K562 (cell line): ENCODE measurements at places on chromosomes 12 and 14. TPM values are rescaled to one million over a fixed set of nuclear protein-coding genes. Genes with fewer than 3 reads are reported as not detected.

A2M gene
- total RNA-seq: 2.3 and 3.0 TPM in 2 replicates

C12orf50 gene
- not detected in 2 replicates for total RNA-seq

POTEM gene
- not detected in 2 replicates for total RNA-seq

SIX1 gene
- 0.49 and 0.76 TPM in 2 replicates for total RNA-seq

GPRC5D gene
- total RNA-seq: not detected in 2 replicates

CLEC4E gene
- not detected in 2 replicates for total RNA-seq

KCNC2 gene
- total RNA-seq: not detected in 2 replicates

FAM181A gene
- not detected in 2 replicates for total RNA-seq

RPGRIP1 gene
- 0.31 and 0.47 TPM in 2 replicates for total RNA-seq

CIDEB gene
- 0.07 and 0.35 TPM in 2 replicates for total RNA-seq

LRIG3 gene
- total RNA-seq: 0.13 TPM in 1 of 2 replicates, not detected in the other

VDR gene
- 4.2 and 4.8 TPM in 2 replicates for total RNA-seq

ARL6IP4 gene
- total RNA-seq: 164 and 167 TPM in 2 replicates

DCAF5 gene
- 16.9 and 20.2 TPM in 2 replicates for total RNA-seq

CLEC1B gene
- not detected in 2 replicates for total RNA-seq

CMKLR1 gene
- total RNA-seq: 0.20 and 0.29 TPM in 2 replicates

RND1 gene
- 0.36 and 0.78 TPM in 2 replicates for total RNA-seq

BHLHE41 gene
- 0.45 TPM in 1 of 2 replicates, not detected in the other for total RNA-seq

DAO gene
- total RNA-seq: not detected in 2 replicates

ETFBKMT gene
- total RNA-seq: 0.60 and 1.4 TPM in 2 replicates

SMOC1 gene
- 0.04 TPM in 1 of 2 replicates, not detected in the other for total RNA-seq

LRRIQ1 gene
- not detected in 2 replicates for total RNA-seq

CCDC196 gene
- total RNA-seq: not detected in 2 replicates

SYNDIG1L gene
- not detected in 2 replicates for total RNA-seq
